ENCODE measurements at places on chromosomes 6 and 20. TPM values are rescaled to one million over a fixed set of nuclear protein-coding genes. Genes with fewer than 3 reads are reported as not detected.

KIF6 gene
- not detected for total RNA-seq

PRRT1 gene
- 0.17 TPM for total RNA-seq

PRSS35 gene
- not detected for total RNA-seq

SLC22A1 gene
- total RNA-seq, result 0.67 TPM

HLA-DQA1 gene
- total RNA-seq, result 5.2 TPM

LINC00237 gene
- not detected for total RNA-seq

DEFB110 gene
- not detected for total RNA-seq

RFX6 gene
- total RNA-seq, result not detected

TNFRSF6B gene
- 1.0 TPM for total RNA-seq

CRIP3 gene
- total RNA-seq, result not detected

MUC22 gene
- not detected for total RNA-seq

HSPA1L gene
- total RNA-seq, result 3.5 TPM

SYNDIG1 gene
- total RNA-seq, result not detected

TDRD6 gene
- not detected for total RNA-seq

BNIP5 gene
- not detected for total RNA-seq

ZFP57 gene
- total RNA-seq, result not detected

WASF1 gene
- total RNA-seq, result 0.45 TPM

CDC40 gene
- 25.1 TPM for total RNA-seq

SYS1 gene
- total RNA-seq, result 23.9 TPM

MBOAT1 gene
- total RNA-seq, result 33.0 TPM

PRICKLE4 gene
- total RNA-seq, result not detected

HLA-DPA1 gene
- 26.2 TPM for total RNA-seq

RAMACL gene
- 0.32 TPM for total RNA-seq

SGK2 gene
- 0.40 TPM for total RNA-seq

ESF1 gene
- total RNA-seq, result 12.4 TPM

BPI gene
- not detected for total RNA-seq

MYBL2 gene
- 106 TPM for total RNA-seq

IL17F gene
- 9.1 TPM for total RNA-seq

EYS gene
- not detected for total RNA-seq

CNR1 gene
- total RNA-seq, result not detected

MOXD1 gene
- not detected for total RNA-seq

CD93 gene
- total RNA-seq, result 1.8 TPM

MMP24 gene
- not detected for total RNA-seq

ZNF334 gene
- total RNA-seq, result 0.71 TPM

SLC22A16 gene
- total RNA-seq, result not detected

BTNL2 gene
- not detected for total RNA-seq

CLVS2 gene
- not detected for total RNA-seq

Measured in activated CD4-positive, alpha-beta T cell treated with anti-CD3 and anti-CD28 coated beads, Interleukin-2, amount 10 ng/mL, durations not matched to agents 7 days and 5 days (primary cell).